Renal cortex interstitium (tissue), 15 donors: ENCODE measurements at places on chromosomes 1 and 21. TPM values are rescaled to one million over a fixed set of nuclear protein-coding genes. Genes with fewer than 3 reads are reported as not detected.

DNA sequence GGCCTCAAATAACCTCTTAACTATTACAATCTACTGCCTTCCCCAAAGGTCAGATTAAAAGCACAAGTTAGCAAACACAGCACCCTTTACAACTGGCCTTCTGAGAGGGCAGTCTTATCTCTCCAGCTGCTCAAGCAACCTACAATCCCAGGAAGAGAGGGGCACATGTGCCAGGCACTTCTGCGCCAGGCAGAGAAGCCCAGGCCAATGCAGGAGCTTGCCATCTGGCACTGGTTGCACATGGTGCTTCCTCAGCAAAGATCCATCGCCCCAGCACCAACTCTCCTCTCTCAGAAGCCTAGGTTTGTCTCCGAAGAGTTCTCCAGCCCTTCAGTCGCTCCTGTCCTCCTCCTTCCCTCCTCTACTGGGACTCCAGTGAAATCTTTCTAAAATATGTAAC is 2.5 kb downstream of the STK40 start:
- no peak for DNase-seq

DNA sequence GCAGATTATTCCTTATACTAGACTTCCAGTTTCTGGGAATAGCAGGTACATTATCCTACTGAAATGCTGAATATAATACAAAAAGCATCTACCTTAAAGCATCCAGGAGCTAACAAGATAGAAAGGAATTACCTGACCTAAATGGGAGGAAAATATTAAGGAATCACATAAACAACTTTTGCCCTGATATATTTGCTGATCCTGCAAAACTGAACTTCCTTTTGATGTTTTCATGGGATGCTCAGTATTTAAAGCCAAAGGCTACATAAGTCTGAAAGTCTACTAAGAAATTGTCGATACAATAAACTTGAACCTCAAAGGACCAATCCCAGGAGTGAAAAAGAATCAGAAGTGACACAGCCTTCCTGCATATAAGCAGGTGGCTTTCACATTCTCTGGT is 85.6 kb upstream of the C1orf21 start:
- no peak for DNase-seq

DNA sequence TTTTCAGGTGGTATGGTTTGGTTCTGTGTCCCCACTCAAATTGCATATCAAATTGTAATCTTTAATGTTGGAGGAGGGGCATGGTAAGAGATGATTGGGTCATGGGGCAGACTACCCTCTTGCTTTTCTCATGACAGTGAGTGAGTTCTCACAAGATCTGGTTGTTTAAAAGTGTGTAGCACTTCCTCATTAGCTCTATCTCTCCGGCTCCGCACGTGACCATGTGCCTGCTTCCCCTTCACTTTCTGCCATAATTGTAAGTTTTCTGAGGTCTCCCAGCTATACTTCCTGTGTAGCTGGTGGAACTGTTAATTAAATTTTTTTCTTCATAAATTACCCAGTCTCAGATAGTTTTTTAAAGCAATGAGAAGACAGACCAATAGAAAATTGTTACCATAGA is 843.2 kb downstream of the AMY1C start:
- no peak for DNase-seq

DNA sequence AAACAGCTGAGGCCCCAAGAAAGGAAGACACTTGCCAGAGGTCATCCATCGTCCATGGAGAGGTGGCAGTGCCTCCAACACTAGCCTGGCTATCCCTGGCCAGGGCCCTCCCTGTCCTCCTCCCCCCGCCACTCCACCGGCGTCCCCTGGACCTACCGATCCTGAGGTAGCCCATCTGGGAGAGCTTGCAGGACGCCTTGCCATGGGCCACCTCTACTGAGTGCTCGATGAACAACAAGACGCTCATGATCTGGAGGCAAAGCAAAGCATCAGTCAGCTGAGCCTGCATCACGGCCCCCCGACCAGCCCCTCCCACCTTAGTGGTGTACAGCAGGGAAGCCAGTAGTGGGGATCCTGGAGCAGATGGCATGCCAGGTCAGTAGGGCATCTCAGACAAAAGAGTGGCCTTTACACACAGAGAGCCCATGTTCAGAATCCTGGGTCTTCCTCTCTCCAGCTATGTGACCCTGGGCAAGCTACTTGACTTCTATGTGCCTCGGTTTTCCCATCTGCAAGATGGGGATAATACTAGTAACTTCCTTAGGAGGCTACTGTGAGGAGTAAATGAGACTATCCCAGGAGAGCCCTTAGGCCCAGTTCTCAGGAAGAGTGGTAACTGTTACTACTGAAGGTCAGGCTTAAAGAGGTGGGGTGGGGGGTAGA is 15.1 kb downstream of the LAPTM5 start:
- no peak for DNase-seq

GRCh38 chr1:229363723-229364122 is 20.9 kb upstream of the CCSAP start:
- no peak for DNase-seq

DNA sequence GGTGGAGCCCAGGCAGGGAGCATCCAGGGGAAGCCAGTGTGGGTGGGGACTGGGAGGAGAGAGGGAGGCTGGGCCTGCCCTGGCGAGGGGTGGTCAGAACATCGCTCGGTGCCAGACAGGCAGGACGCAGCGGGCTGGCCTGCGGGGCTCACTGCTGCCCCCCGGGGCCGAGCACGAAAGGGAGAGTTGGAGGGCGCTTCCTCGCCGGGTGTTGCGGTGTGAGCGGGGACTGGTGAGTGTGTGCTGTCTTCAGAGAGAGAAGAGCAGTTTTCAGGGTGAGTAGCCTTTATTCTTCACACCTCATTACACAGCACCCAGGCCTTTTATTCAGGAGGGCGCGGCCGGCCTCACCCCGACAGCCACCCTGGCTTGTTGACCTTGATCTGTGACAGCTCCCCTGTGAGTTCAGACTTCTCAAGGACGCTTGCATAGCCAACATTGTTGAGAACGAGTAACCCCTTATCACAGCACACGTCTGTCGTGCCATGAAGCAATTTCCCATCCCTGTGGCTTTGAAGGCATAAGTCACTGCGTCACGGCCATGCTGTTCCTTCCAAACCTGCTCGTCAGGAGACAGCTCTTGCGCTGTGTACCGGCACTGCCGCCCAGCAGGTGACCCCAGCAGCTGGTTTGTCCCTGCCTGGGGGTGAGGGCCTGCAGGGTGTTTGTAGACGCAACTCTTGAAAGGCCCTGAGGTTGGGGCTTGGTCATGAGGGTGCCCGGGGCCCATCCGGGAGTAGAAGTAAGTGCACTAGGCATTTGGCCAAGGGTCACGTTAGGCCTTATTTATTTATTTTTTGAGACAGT is 54.6 kb downstream of the PRKCZ start:
- DNase-seq, result no peak

DNA sequence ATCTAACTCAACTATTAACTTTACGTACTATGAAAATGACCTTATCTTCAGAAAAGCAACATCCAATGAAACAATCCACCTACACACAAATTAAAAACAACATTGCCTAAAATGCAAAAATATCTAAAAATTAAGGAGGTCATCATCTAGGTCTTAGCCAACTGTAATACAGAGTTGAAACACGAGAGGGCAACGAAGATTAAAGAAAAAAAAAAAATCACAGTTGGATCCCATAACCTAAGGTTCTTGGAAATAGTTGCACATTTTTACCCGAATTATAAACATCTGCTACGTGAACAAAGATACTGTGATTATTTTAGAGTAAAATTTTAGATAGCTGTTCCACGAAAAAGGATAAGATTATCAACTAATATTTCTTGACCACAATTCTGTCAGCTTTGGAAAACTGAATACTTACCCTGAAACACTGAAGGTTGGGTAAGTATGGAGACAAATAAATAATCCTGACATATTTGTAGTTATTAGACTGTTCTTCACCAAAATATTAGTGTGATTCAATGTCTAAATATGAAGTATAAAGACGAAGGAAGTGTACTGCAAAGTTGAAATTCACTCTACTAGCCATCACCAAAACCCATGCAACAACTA is 88.0 kb upstream of the AK4 start:
- DNase-seq, result no peak

STIL gene
- polyA plus RNA-seq, result 9.8 TPM

EFNA3 gene
- polyA plus RNA-seq, result 7.2 TPM
